ENCODE measurements at places on chromosomes 6 and 20. TPM values are rescaled to one million over a fixed set of nuclear protein-coding genes. Genes with fewer than 3 reads are reported as not detected.

CMTR1 gene
- total RNA-seq: 40.6 TPM

PKHD1 gene
- 0.22 TPM for total RNA-seq

PXDC1 gene
- total RNA-seq: 117 TPM

ADGRF1 gene
- not detected for total RNA-seq

DNAH8 gene
- total RNA-seq: not detected

ZNF451 gene
- 61.5 TPM for total RNA-seq

FAXC gene
- total RNA-seq: under 0.01 TPM

CST7 gene
- total RNA-seq: 0.84 TPM

ARMH2 gene
- not detected for total RNA-seq

BPI gene
- total RNA-seq: not detected

- DNase-seq: peak; percentile 26
Observed at GRCh38 chr6:43247114-43247999, 4.1 kb downstream of the TTBK1 start.

DNA sequence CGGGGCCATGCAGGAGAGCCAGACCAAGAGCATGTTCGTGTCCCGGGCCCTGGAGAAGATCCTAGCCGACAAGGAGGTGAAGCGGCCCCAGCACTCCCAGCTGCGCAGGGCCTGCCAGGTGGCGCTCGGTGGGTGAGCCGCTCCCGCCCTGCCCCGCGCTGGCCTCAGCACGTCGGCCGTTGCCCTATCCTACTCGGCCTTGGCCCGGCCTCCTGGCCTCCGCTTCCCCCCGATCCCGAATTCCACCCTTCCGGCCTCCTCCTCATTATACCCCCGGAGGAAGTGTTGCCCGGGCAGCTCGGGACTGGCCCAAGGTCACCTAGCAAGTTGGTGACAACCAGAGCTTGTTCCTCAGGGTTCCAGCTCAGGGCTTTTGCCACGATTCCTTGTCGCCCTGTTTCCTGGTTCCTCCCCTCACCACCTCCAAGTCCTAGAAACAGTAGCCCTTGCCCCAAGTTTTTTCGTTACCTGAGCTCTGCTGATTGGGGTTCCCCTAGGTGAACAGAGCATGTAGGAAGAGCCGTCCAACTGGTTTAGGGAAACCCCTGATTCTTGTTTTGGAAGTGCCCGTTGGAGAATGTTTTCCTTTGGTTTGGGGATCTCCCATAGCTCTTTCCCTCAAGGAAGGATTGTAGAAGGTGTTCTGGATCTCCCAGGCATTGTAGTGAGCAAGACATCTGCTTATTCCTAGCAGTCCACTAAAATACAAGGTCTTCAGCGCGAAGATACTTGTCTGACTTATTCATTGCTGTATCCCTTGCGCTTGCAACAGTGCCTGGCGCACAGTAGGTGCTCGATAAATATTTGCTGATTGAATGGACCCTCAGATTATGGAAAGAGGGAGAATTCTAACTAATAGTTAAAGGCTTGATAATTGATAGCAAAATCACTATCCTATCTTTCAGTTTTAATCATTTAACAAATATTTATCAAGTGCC, 641 bp downstream of the ARFGEF2 start:
- DNase-seq: no peak

DNA sequence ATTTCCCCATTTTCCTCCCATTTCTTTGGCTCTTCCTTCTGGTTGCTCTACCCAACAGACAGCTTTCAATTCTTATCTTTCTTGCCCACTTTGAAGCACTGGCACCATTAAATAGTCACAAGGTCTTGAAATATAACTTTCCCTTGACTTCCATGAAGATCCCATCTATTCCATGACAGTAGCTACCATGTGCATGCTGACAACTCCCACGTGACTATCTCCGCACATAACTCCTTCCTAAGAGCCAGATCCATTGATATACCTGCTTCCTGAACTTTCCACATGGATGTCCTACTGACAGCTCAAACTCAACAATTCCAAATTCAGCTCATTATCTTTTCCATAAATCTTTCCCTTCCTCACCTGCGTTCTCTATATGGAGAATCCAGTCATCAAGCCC, 101.4 kb downstream of the RIN2 start:
- DNase-seq: no peak

- no peak for DNase-seq
Observed at GRCh38 chr6:13907001-13907350, 17.8 kb upstream of the RNF182 start.

- DNase-seq: no peak
Observed at GRCh38 chr6:153872946-153873345, 166.1 kb upstream of the OPRM1 start.

DNA sequence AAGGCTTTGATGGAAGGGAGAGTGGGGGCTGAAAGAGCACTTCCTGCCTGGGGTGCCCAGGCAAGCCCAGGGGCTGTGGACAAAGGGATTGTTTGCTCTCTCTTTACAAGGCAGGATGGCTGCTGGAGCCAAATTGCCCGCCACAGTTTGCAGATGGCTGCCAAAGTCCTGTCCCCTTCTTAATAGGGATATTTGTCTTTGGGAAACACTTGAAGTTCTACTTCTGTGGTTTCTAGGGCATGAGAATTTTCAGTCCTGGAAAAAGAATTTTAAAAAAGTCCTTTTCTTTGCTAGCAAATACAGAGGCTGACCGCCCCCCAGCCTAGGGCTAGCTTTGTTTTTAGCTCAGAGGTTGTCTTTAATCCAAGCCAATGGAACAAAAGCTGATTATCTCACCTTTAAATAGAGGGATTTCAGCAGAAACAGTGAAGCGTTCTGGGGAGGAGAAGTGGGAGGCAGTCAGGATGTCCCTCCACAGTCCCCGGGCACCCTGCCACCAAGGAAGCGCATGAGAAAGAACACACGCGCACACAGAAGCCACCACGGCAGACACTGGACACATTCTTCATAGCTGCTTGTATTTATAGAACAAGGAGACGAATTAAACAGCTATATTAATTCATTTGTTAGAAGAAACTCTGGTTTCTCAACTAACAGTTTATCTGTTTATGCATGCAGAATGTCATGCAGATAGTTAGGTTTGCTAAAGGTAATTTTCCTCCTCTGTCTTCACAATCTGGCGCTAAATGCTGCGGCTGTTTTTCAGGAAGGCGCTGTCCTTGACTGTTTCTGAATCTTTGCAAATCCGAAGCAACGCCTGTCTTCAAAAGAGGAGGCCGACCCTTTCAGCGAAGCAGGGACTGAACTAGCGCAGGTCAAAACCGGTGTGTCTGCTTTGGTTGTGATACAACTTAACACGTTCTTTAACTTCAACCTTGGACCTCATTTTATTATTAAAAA, 736.9 kb downstream of the QKI start:
- DNase-seq: no peak

DNA sequence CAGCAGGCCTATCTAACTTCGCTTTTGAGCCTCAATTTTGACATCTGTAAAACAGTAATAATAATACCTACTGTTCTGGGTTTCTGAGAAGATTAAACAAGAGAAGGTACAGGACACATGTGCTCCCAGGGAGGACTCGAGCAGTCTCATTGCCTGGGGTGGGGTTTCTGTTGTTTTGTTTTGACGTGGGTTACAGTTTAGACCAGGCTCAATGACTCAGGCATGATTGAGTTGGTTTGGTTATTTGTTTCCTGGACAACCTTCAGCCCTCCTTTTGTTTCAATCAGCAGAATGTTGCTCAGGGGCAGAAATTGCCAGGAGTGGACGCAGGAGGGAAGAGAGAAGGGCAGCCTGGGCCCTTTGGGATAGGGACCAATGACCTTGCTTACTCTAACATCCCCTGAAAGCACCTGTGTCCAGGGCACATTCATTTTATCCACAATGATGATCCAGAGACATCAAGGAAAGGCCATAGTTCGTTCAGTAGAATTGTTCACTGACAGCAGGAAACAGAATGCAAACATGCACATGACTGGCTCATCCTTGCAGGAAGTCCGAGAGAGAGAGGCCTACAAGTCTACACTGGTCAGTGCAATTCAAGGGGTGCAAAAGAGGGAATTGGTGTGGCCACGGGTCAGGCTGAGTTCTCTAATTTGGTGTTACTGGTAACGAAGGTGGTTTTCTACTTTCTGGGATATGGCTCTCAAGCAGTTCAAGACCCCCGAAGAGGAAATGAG, 74.5 kb upstream of the MRPS10 start:
- DNase-seq: no peak

- DNase-seq: no peak
Observed at GRCh38 chr6:149271348-149272340, 45.9 kb upstream of the TAB2 start.

- no peak for DNase-seq
Observed at GRCh38 chr20:445514-446336, 16.6 kb downstream of the TBC1D20 start.

DNA sequence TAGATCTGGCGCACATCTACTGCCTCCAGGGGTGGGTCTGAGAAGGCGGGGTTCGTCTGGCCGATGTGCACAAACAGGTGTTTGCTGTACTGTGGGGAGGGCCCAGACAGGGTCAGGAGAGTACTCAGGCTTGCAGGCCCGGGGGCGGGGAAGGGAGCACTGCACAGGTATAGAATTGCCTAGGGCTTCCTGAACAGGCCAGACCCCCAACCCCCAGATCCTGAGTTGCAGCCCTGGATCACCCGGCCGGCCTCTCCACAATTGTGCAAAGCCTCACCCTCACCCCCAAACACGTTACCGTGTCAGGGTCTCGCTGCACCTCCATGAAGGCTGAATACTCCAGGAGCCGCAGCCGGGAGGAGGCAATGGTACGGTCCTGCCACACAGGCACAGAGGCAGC, 7.8 kb downstream of the RPL10A start:
- no peak for DNase-seq

DNA sequence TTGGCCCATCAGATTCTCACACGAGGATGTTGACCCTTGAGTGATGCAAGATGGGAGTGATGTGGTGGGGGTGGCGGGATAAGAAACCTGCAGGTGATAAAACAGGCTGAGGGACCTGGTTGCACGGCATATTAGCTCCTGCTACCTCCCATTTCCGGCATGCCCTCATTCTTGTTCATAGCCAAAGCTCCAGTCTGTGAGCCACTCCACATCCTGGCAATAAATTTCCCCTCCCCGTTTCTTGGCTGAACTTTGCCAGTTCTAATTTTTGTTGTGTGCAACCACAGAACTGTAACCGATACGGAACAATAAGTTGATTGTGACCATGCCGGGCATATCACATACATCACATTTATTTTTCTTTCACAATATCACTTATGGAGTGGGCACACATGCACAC, 41.6 kb upstream of the NFATC2 start:
- DNase-seq: no peak

DNA sequence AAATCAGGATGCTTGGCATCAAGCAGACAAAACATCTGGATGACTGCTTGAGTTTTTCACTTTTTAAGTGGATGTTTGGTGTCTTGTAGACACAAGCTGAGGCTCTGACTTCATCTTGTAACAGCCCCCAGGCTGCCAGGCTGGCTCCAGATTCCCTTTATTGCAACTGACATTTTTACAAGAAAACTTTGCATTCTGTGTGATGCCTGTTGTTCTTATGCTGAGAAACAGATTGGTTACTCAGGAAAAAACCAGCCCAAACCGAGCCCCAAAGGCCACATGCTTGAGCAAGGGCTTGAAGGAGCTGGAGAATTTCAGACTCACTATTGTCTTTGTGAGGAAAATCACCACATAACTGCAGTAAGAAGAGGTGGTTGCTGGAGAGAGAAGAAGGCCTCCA, 98.4 kb upstream of the PREP start:
- no peak for DNase-seq

DNA sequence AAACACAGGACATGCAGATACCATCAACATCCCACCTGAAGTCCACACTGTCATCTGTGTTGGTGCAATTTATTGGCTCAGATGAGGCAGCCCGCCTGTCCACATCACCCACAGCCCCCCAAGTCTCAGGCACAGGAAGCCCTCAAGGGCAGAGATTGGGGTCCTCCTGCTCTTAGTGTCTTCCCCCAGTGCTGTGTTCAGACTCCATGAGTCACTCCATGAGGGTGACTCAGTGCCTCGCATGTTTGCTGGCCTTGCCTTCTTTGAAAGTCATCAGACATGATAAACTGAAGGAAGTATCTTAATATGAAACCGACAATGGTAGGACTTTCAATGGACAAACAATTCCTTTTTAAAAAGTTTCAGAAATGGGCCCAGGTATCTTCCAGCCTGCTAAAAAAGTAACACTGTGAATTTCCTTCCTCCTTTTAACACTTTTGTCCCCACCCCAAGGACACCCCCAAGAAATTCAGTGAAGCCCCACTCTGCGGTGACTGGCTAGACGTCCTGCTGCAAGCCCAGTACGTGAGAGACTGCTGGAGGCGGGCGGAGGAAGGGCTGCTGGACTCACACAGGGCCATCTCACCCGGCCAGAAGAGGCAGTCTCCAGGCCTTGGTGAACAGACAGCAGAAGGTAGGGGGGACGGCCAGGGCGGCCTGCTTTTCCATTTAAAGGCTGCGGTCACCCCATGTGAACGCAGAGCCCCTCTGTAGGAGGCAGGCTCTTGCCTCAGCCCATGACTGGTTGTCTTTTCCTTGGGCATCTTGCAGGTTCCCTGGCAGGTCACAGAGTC, 43.0 kb upstream of the KCNK16 start:
- no peak for DNase-seq

DNA sequence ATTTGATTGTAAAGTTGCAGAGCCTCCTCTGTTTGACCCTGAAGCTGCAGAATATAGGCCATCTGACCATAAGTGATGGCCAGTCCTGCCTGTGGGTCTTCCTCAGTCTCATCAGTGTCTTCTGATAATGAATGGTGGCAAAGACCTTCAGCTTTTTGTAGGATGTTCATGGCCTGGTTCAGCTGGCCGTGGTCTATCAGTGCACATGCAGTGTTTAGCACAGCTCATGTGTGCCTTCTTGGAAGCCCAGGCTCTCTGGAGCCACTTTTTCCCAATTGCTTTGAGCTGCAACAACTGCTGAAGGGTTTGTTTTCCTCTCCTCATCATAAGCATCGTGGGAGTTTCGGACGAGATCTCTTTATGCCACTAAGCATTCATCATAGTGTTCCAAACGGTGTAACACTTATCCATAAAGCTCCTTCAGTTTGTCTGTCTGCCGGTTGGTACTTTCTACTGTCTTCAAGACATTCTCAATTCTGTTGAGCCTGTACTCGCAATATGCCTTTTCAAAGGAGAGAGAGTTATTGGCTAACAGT, 70.1 kb upstream of the TULP4 start:
- no peak for DNase-seq
